Renal cortical epithelial cell (primary cell): ENCODE measurements at places on chromosomes 13 and 19. TPM values are rescaled to one million over a fixed set of nuclear protein-coding genes. Genes with fewer than 3 reads are reported as not detected.

Gene TPTE2
- not detected in 2 replicates for total RNA-seq

Gene TSSK6
- total RNA-seq: 0.69 and 3.0 TPM in 2 replicates

Gene MYCBP2
- total RNA-seq: 35.4 and 86.5 TPM in 2 replicates

Gene NKG7
- total RNA-seq: not detected in 2 replicates

Gene WDR62
- total RNA-seq: 0.70 and 3.0 TPM in 2 replicates

Gene NAPSA
- 15.2 TPM in 1 of 2 replicates, not detected in the other for total RNA-seq

Gene ASPDH
- not detected in 2 replicates for total RNA-seq

GRCh38 chr19:48656840-48657474, 11.0 kb upstream of the CA11 start:
- peak; percentile 93 for DNase-seq

DNA sequence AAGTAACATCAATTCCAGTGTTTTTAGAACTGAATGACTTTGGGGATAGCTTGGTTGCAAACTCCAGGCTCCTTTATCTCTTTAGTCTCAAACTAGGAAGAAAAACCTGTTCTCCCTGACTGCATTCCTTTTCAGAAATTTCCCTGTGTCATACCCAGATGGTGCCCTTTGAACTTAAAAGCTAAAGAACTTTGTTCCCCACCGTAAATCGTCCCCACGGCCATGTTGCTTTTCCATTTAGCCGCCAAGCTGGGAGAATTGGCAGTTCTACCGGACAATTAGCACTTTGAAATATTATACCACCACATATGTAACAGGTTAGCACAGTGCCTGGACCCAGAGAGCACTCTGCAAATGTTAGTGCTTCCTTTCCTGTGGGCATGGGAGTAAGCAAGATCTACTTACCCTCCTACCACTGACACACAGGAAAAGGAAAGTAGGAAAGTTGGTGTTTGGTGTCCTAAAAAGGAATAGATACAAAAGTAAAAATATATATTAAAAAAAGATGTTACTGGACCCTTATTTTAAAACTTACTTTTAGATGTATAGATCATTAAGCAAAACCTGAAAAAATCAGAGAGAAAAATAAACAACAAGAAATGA, 191.9 kb upstream of the MIR17HG start:
- DNase-seq: peak; percentile 31

GRCh38 chr19:11587975-11588631, 9.2 kb upstream of the ZNF627 start:
- no peak for DNase-seq

DNA sequence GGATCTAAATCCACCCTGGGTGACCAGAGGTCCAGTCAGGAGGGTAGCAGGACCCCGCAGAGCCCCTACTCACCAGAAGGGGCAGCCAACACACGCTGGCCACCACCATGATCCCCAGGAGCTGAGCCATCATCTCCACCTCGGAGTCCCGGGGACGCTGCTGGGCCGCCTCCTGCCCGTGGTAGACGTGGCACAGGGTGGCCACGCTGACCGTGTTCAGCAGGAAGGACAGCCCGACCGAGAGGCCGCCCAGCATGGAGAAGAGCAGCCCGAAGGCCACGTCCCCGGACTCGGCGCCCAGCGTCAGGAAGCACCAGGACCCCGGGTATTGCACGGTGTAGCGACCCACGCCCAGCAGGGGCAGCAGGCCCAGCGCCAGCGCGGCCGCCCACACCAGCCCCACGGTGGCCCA, 6.9 kb downstream of the TBXA2R start:
- DNase-seq: no peak

DNA sequence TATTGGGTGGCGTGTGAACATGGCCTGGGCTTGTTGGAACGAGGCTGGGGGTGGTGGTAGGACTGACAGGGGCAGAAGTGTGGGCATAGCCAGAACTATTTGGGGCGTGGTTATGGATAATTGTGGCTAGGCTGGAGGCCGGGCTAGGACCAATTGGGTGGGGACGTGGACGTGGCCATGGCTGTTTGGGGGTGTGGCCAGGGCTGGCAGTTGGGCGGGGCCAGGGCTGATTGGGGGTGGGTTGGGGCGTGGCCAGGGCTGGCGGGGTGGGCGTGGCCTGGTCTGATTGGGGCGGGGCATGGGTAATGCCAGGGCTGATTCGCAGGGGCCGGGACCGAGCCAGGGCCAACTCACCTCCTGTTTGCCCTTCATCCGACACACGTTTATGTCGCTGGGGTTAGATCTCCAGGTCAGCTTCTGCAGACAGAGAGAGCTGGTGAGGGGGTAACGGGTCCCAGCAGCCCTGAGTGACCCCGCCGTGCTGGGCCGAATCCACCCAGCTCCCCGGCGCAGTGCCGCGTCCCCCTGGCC, 2.8 kb downstream of the SEMA6B start:
- no peak for DNase-seq

DNA sequence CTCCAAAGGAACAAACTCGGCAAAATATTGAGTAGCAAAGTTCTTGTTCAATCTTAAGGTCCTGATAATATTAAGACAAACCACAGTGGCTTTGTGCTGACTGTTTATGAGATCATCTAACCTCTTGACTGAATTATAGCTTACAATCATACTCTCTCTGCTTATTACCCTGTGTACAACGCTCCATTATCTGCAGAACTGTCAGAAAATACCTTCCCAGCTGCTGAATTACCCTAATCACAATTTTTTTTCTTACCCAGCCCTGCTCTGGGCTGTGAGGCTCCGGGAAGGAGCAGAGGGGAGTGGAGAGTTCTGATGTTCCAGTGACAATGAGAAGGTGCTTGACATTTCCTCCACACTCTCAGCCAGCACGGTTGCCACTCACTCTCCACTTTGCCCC, 64.8 kb downstream of the DCT start:
- DNase-seq: no peak

DNA sequence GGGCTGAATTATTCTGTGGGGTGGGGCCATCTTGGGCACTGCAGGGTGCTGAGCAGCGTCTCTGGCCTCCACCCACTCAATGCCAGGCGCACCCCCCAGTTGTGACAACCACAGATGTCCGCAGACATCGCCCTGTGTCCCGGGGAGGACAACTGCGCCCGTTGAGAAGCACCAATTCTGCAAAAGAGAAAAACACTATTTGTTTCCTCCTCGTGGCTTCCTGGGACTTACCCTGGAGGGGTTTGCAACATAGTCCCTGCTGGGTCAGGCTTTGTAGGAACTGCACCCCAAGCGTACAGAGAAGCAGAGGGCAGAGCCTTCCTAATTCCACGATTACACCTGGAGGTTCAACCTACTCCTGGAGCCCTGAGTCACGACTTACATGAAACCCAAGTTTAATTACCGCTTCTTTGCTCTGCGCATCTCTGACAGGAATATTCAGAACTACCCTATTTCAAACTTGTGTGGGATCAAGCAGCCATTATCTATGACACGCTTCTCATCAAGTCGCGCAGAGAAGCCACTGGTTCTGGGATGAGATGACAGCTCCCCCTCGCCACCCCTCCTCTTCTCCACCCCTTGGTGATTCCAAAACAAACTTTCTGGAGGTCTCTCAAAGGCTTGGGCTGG, 11.1 kb upstream of the SLC39A3 start:
- no peak for DNase-seq

GRCh38 chr13:54536112-54536511, 1507.5 kb downstream of the OLFM4 start:
- DNase-seq: peak; percentile 3

- no peak for DNase-seq
These were observed 322.7 kb upstream of the NBEA start for GRCh38 chr13:34619326-34619725.

DNA sequence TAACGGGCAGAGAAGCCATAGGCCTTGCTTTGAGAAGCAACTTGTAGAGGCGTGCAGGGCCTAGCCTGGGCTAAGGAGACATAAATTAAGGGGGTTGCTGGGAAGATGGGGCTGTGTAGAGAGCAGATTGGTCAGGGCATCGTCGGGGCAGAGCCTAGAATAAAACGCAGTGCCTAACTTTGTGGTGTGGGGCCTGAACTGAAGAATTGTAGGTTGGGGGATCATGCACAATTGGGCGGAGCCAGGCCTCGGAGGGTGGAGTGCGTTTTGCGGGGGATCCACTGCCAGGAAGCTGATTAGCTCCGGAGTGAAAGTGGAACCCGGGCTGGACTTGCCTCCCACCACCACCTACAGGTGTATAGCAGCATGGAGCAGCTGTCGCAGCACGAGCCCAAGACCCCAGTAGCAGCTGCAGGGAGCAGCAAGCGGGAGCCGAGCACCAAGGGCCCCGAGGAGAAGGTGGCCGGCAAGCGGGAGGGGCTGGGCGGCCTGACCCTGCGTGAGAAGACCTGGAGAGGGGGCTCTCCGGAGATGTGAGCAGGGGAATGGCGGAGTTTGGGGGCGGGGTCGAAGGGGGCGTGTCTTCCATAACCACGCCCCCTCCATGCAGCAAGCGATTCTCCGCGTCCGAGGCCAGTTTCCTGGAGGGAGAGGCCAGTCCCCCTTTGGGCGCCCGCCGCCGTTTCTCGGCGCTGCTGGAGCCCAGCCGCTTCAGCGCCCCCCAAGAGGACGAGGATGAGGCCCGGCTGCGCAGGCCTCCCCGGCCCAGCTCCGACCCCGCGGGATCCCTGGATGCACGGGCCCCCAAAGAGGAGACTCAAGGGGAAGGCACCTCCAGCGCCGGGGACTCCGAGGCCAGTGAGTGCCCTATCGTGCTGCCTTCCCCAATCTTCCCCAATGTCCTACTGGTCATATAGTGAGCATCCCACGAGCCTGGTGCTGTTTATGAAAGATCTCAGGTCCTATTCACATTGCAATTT, 13.8 kb downstream of the DNASE2 start:
- DNase-seq: peak; percentile 27

DNA sequence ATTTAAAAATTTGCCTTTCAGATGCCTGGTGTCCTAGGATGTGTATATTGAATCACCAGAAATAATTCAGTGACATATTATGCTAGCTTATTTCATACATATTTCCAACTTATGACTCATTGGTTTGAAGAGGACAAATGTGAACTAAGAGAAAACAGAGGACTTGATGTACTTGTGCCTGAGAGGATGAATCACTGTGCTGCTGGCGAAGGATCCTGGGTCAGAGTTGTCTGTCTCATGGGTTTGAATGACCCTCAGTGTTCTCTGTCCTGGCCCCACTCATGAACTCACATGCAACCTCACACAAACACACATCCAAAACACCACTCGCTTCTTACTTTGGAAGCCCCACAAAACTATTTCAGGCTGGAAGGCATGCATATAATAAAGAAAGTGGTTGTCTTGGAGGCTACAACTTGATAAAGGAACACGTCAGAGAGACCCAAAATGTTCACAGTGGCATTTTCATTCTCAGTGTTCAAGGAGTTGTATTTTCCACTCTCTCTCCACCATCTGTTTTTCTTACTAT, 129.0 kb upstream of the SPRY2 start:
- DNase-seq: peak; percentile 19

DNA sequence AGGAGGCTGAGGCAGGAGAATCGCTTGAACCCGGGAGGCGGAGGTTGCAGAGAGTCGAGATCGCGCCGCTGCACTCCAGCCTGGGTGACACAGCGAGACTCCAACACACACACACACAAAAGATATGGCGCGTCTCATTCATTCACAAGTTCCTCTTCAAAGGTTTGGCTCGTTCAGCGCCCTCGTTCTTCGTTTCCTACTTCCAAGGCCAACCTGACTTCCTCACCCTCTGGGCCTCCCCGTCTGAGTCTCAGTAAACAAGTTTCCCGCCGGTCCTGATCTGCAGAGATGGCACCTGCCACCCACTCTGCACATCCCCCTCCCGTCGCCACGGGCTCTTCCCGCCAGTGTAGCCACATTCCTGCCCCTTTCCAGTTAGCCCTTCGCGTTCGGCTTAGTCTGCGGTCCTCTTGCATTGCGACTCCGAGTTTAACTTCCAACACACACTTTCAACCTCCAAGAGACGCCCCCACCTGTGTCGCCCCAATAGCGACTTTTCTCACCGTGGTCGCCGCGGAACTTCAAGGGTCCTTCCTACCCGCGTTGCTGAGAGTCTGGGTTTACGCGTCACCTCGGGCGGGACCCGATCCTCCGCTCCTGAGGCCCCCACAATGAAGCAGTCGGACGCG, 1.3 kb upstream of the BSG start:
- DNase-seq: peak; percentile 41

- DNase-seq: no peak
These were observed 39.7 kb upstream of the SLC7A9 start for GRCh38 chr19:32909257-32909656.

DNA sequence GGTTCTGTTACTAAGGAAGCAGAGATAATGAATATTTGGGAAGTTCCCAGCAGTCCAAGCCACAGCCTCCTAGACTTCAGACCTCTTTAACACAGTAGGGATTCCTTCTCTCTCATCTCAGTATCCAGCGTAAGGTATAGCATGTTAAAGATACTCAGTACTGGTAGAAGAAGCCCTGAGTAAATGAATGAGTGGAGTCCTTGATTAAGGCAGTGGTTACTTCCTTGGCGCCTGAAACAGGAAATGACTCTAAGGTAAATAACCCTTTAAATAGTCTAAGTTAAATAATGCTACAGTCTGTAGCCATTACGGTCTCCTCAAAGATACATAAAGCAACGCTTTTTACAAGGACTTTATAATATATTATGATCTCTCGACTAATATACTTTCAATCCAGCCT, 650.8 kb upstream of the MIR17HG start:
- no peak for DNase-seq

DNA sequence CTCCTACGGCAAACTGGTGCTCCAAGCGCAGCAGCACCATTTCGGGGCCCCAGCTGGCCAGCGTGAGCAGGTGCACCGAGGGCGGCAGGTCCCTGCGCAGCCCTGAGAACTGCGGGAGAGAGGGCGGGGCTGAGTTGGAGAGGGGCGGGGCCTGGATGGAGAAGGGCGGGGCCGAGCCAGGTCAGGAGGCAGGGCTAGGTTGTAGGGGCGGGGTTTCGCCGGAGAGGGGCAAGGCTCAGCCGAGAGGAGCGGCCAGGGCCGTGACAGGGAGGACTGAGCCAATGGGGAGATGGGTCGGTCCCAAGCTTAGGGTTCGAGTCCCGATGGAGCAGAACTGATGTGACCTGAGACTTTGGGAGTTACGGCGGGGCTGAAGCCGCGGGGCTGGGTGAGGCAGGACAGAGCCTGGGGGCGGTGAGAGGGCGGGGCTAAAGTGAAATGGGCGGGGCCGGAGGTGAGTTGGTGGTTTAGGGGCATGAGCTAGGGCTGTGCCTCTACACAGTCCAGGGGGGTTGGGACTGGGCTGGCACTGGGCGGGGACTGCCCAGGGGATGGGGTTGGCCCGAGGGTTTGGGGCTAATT, 19.0 kb downstream of the MAN2B1 start:
- peak; percentile 29 for DNase-seq

DNA sequence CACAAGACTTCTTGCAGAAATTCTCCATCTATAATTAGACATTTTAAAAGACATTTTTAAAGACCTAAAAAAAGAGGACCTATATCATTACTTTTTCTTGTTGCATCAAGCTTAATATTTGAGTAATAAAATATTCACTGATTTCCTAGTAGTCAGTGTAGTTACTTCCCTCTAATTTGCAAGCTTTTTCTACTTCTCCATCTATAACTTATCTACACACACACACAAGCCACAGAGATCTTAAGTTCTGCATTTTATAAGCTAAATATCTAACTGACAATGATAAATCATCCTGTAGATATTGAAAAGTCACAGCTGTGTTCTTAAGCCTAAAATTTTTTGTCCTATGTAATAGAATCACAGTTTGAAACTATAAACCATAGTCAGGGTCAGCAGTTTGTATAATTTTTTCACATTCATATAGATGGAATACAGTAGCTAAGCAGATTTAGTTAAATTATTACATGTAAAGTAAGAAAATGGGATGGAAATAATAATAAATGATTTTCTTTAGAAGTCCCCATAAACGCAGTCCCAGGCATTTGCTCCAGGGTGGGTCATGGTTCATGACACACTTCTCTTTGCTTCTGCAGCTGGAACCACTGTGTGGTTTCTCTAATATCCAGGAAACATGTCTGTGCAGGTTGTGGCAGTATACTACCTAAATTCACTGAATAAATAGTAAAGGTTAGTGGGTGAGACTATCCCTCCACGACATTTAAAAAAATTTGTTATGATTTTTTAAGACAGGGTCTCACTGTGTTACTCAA, 60.2 kb downstream of the ESD start:
- no peak for DNase-seq
